ENCODE measurements at places on chromosomes 6 and 20.

DNA sequence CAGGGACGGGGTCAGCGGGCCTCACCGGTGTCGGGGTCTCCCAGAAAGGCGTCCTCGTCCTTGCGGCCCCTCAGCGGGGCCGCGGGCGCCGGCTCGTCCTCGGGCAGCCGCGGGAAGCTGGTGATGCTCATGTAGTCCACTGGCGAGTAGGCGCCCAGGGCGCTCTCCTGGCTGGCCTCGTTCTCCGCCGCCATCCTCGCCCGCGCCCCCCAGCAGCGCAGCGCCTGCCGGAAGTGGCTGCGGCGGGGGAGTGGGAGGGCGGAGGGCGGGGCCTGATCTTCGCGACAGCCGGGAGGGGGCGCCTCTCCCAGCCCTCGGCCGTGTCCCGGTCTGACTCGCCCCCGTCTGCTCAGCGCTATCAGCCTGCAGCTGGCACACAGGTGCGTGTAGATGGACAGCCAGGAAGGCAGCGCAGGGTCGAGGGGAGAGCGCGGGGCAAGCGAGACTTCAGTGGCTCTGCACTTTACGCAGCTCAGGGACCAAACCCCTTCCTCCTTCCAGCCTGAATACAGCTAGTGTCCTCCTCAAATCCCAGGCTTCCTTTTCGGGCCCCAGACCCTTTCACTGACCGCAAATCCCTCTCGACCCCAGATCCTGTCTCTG, at the start of gene GGT7:
Gene GGT7 (minus strand): TSS at position 235 of the 603 bp plus-strand sequence. CDS start 41 bp downstream, at position 194.
- peak; percentile 93 for DNase-seq

DNA sequence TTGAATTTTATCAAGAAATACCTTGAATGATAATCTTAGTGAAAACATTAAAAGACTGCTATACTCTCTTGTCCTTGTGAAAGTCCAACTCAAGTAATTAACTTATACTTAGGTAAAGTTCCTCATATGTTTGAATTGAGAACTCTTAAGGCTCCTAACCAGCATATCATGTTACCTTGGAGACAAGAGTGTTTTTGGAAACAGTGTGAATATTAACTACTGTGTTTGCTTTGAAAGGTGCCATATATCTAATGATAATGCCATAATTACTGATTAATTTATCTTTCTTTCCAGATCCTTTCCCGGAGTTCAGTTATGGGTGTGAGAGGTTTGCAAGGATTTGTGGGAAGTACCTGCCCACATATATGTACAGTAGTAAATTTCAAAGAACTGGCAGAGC, 10.5 kb downstream of the FAM120B start:
- DNase-seq, result no peak

DNA sequence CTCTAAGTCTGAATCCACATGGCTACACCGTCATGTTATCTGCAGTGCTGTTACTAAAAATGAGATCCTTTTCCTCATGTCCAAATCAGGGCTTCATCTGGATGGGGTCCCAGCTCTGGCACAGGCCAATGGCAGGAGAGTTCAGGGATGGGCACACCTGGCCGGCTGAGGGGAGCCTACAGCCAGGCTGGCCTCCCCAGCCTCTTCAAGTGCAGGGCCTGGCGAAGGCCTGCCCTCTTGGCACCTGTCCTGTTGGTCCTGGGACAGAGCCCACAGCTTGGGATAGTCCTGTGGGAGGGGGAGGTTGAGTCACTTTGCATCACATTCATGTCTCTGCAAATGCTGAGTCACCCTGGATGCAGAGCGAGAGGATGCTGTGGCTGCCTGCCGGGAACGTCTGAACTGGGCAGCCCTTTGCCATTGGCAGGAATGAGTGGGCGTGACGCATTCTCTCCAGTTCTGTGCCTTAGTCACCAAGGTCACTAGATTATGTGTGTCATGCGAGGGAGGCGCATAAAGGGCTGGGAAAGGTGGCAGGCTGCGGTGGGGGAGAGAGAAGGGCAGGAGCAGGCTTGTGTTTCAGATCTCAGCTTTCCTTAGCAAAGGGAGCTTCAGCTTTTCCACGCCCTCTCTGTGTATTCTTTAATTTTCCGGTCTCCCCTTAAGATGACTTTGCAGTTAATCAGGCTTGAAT, 223.2 kb upstream of the ECI2 start:
- DNase-seq, result no peak

DNA sequence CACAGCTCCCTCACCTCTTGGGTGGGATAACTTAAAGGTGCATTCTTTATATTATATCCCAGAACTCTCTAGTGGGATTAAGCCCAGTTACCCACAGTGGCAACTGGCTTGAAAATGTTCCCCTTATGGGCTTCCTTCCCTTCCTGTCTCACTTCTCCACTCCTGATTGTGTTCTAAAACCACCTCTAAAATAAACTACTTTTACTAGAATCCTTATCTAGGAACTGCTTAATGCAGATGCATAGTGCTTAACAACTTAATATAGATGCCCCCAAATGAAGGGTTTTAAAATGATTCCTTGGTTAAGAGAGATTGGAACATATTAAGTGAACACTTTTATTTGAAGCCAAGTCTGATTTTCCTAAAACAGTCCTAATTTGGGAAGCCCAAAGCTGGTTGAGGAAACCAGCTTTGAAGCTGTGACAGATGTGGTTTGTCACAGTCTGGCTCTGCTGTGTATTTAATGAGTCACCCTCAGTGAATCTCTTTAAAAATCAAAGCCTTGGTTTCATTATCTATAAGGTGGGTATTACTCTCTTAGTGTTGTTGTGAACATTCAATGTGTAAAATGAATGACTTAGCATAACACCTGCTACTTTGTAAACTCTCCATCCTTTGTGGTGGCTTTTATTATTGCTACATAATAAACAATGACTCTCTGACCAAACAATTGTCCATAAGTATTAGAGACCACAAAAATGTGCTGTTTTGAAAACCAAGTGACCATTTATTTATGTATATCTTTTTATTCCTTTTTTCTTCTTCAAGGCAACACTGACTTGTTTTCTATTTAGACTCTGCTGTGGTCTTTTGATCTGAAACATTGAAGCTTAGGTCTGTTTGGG, 24.4 kb downstream of the PLCB1 start:
- DNase-seq, result no peak

- no peak for DNase-seq
Measured at GRCh38 chr20:50759678-50760077, 28.3 kb downstream of the PARD6B start.

DNA sequence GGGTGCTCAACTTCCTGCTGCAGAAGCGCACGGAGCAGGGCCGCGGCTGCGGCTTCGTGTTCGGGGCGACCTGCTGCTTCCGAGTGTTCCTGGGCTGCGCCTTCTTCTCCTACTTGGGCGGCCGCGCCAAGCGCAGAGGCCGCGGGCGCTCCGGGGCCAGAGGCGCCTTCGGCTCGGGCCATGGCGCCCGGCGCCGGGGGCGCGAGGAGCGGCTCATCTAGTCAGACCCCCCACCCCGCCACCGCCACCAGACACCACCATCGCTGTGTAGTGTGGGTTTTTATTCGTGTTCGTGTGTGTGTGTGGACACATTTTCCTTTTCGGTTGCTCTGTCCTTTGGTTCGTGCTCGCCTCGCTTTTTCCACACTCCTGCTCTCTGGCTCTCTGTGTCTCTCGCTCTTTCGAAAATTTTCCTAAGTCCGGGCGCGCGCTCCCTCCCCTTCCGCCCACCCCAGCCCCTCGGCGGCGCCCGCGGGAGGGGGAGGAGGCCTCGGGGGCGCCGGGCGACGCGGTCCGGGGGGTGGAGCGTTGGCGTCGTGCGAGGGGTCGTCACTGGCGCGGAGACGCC, 38.1 kb downstream of the GNAS start:
- DNase-seq, result peak; percentile 94

DNA sequence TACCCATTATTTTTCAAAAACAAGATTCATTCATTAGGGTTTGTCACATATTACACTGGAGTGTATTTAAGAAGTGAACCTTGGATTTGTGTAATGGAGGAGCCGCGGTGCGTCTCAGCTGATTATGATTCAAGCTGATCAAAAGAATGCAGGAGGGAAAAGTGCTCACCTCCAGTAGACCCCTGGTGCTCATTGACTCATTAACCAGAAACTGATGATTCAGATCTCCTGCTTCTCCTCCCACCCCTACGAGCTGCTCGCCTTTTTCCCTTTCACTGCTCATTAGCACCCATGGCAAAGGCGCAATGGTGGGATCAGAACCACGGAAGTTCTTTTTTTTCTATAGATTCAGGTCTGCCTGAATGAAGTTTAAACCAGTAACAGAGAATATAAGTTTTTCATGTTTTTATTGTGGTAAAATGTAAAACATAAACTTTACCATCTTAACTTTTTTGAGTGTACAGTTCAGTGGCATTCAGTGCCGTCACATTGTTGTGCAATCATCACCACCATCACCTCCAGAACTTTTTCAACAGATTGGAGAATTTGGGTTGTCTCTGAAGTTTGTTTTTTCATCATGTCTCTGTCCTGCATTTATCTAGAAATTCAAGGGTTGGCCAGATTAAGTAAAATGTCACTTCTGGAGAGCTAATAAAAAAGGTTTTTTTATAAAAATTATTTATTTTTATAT, 101.6 kb downstream of the LINC00237 start:
- DNase-seq, result no peak

GRCh38 chr6:105759946-105760345, 326.2 kb upstream of the PRDM1 start:
- no peak for DNase-seq

GRCh38 chr20:36959242-36959641, 7.7 kb upstream of the SAMHD1 start:
- DNase-seq, result no peak

- DNase-seq, result no peak
Measured at GRCh38 chr6:26006086-26006939, 43.7 kb downstream of the TRIM38 start.

- no peak for DNase-seq
Measured at GRCh38 chr20:14117768-14118167, 122.5 kb downstream of the MACROD2 start.

- no peak for DNase-seq
Measured at GRCh38 chr6:165568326-165568725, 94.7 kb downstream of the PDE10A start.

DNA sequence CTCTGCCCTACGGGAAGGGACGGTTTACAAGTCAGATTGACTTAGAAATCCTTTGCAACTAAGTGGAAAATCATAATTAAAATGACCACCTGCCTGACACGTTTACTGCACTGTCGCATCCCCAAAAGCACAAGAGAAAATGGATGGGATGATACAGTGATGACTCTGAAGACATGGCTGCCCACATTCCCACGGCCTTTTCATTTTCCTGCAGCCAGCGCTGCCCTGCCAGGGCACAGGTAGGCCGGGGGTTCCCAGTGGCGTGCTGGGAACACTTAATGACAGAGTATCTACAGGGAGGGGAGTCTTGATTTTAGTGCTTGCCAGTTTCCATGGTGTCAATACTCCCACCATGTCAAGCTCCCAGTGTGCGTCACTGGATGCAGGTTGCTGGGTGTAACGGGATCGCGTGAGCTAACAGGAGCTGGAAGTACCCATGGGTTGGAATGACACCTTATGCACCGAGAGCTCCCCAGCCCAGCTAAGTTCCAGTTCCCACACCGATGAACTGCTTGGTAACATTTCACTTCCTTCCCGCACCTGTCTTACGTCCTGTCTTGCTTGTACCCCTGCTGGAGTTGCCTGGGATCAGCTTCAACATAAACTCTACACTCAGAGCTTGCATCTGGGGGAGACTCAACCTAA, 129.0 kb downstream of the ANKRD60 start:
- DNase-seq, result no peak

- no peak for DNase-seq
Measured at GRCh38 chr6:157713451-157714152, 109.4 kb upstream of the SNX9 start.

DNA sequence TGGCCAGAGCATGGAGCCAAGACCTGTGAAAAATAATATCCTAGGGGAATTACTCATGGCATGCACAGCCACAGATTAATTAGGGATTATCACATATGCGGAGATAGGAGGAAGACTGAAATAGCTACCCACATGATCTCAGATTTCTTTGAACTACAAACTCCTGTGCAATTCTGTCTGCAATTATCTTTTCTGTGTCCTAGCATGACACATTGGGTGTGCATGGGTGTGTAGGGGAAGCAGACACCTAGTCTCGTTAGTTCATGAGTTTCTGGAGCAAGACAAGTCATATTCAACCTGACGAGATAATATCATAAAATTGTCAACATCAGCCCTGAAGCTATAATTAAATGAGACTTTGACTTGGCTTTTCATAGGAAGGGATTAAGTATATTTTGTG, 3.6 kb upstream of the SLC17A4 start:
- peak; percentile 18 for DNase-seq

- DNase-seq, result no peak
Measured at GRCh38 chr6:104566411-104566810, 293.3 kb downstream of the HACE1 start.

DNA sequence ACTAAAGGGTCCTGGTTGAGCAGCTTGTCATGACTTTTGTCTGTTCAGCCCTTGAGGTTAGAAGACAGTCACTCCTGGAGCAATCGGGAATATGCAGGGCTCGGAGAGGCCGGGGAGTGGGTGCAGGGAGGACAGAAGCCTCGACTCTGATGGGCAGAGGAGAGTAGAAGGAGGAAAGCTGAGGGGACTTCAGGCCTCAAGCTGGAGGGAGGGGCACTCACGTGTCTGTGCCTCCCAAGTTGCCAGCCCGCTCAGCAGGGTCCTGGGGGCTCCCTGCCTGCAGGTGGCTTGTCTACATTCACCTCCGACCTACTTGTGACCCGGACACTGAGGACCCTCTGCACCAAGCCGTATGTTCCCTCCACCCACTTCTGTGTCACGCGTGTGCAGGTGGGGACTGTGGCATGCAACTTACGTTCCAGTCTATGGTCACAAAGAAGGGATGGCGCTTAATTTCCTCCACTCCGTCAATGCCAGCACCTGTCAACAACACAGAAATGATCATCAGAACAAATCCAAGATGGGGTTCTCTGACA, 86.8 kb upstream of the MPC1 start:
- DNase-seq, result no peak

DNA sequence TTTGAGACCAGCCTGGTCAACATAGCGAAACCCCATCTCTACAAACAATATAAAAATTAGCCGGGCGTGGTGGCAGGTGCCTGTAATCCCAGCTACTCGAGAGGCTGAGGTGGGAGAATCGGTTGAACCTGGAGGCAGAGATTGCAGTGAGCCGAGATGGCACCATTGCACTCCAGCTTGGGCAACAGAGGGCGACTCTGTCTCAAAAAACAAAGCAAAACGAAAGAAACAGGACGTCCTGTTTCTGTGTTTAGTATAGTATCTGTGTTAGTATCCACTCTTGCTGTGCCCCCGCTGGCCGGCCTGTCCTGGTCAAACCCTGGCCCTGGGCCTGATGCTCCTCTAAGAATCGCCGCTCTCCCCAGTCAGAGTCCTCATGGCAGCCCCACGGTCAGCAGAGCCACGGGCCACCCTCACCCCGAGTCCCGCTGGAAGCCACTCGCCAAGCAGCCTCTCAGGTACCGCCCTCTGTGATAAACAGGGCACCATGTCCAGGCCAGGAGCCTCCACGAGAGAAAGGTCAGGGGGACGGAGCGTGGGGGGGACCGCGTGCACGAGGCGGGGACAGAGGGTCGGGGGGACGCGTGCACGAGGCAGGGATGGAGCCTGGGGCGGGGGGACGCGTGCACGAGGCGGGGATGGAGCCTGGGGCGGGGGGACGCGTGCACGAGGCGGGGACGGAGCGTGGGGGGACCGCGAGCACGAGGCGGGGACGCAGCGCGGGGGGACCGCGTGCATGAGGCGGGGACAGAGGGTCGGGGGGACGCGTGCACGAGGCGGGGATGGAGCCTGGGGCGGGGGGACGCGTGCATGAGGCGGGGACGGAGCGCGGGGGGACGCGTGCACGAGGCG, 384.5 kb downstream of the SMOC2 start:
- DNase-seq, result no peak

GRCh38 chr20:40797425-40797824, 108.4 kb upstream of the MAFB start:
- peak; percentile 34 for DNase-seq

GRCh38 chr6:109019911-109020310, 74.7 kb downstream of the SESN1 start:
- no peak for DNase-seq

Data from NCI-H82 (cell line).